ENCODE measurements at places on chromosomes 2 and 18.
A peak's percentile ranks its signal among the peaks of the same experiment; 100 is the strongest.

DNA sequence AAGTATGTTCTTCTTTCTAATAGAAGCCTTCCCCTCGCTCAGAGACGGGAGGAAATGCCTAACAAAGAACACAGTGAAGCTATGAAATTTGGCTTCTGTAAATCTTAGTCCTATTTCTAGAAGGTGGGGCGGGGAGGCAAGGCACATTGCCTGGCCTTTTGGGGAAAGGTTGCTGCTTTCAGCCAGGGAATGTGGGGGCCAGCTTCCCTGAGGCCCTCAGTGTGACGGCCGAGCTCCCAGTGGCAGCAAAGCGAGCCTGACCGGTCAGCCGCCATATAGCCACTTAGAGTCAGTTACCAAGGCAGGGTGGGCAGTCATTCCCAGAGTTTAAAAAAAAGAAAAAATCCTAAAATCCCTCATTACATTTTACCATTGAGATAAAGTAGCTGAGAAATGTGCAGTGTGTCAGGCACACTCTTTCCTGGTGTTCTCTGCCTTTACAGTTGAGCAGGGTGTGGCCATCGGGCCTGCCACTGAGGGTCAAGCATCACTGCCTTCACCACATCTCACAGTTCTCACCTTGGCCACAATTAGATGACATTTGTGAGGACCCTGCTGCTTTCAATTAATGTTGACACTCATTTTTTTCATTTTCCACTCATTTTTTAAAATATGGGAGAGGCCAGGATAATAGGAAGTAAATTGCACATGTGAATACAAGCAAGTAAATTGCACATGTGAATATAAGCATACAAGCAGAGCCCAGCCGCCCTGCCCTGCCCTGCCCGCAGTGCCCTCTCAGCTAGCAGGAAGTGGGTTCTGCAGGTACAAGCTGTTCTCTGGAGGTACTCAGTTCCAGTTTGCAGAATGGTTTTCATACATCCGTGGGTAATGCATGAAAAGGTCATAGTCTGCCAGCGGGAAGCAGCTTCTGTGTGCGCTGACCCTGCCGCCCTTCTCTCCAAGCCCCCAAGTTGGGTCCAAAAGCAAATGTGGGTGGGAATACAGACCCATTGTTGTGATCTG, 76.9 kb downstream of the WDSUB1 start:
- peak; percentile 72 for DNase-seq

GRCh38 chr18:39347701-39348100, 1782.1 kb upstream of the CELF4 start:
- DNase-seq: no peak

GRCh38 chr2:69612200-69612599, 31.3 kb downstream of the AAK1 start:
- no peak for DNase-seq

- peak; percentile 89 for DNase-seq
Observed at GRCh38 chr2:230877759-230878598, 13.2 kb downstream of the ITM2C start.

DNA sequence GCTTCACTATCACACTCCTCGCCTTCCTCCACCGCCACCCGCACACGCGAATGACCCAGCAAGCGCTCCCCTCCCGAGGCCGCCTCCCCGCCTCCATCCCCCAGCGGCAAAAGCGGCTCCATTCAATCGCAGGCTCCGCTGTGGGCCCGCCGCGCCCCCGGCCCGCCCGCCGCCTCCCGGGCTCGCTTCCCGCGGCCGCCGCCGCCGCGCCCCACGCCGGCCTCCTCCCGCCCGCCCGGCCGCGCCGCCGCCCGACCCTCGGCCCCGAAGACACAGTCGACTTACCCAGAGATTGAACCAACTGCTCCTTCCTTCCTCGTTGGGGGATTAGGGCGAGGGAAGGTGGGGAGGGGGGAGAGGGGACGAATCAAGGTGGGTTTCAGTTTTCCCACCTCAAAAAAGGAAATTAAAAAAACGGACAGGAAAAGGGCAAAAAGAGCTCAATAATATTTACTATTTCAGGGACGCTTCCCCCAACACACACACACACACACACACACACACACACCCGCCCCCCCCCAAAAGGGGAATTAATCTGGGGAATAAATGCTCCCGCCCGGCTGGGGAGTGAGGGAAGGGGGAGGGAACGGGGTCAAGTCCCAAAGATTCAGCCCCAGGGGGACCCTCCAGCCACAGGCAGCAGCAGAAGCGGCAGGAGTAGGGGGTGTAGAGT, 743 bp downstream of the XPO1 start:
- DNase-seq: no peak

- no peak for DNase-seq
Observed at GRCh38 chr2:50746526-50746925, 285.4 kb downstream of the NRXN1 start.

DNA sequence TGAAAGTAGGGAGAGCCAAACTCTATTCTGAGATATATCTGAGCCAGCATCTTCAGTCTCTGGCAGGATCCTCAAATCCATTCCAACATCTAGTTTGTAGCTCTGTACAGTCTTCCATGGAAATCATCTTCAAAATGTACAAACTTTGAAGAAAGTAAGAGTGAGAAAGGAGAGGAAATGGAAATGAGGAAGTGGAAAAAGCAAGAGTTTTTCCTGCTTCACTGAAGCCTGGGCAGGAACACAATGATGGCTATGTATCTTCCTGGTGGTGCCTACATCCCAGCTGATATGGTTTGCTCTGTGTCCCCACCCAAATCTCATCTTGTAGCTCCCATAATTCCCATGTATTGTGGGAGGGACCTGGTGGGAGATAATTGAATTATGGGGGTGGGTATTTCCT, 4.1 kb upstream of the RPIA start:
- no peak for DNase-seq

DNA sequence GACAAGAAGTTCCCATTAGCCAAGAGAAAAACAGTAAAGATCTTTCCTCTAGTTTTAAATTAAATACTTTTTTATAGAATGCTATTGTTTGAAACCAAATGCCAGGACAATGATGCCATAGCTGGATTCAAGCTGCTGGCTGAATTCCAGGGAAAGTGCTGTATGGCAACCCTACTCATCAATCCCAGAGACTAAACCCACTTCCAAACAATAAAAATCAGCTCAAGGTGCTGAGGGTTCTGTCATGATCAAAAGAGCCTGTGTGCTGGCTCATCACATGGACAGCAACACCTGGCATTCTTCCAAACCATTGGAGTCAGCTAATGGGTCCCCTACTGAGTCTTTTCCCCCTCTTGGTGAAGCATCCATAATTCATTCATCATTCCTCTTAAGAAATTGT, 53.7 kb upstream of the PARD3B start:
- no peak for DNase-seq

Data from activated CD8-positive, alpha-beta memory T cell treated with anti-CD3 and anti-CD28 coated beads, Interleukin-2, amount 10 ng/mL, durations not matched to agents 7 days and 5 days (primary cell).